ENCODE measurements at places on chromosomes 13 and 19.

DNA sequence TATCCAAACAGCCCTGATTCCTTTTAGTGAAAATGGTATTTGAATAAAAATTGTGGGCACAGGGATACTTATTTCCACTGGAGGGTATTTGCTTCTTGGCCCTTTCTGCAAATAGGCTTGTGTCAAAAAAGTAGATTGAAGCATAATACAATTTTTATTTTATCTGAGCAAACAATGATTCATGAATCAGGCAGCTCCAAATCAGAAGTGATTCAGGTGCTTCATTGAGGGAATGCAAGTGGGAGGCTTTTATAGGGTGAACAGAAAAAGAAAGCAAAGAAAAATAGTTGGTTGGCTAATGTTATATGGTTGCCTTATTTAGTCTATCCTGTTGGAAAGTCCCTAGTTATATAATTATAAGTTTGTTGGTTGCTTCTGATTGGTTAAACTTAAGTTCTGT is 117.9 kb downstream of the ITGBL1 start:
- no peak for DNase-seq

- DNase-seq: peak; percentile 64
These were observed 171.8 kb downstream of the STK24 start for GRCh38 chr13:98405107-98405571.

DNA sequence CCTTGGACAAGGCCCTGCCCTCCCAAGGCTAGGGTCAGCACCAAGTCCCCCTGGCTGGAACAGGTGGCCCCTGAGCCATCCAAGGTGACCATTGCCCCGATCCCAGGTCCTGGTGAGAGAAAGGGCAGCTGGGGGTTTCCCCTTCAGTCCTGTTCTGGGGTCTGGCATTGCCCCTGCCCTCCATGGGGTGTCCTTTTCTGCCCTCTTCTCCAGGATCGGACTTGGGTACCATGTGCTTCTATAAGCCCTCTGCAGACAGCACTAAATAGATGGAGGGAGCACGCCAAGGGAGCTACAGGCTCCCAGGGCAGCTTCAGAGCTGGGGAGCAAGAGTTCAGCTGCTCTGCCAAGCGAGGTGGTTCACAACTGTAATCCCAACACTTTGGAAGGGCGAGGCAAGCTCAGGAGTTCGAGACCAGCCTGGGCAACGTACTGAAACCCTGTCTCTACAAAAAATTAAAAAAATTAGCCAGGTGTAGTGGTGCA is 13.5 kb upstream of the KCNN1 start:
- DNase-seq: no peak

GRCh38 chr13:99154064-99154463 is 46.6 kb upstream of the UBAC2 start:
- DNase-seq: no peak

DNA sequence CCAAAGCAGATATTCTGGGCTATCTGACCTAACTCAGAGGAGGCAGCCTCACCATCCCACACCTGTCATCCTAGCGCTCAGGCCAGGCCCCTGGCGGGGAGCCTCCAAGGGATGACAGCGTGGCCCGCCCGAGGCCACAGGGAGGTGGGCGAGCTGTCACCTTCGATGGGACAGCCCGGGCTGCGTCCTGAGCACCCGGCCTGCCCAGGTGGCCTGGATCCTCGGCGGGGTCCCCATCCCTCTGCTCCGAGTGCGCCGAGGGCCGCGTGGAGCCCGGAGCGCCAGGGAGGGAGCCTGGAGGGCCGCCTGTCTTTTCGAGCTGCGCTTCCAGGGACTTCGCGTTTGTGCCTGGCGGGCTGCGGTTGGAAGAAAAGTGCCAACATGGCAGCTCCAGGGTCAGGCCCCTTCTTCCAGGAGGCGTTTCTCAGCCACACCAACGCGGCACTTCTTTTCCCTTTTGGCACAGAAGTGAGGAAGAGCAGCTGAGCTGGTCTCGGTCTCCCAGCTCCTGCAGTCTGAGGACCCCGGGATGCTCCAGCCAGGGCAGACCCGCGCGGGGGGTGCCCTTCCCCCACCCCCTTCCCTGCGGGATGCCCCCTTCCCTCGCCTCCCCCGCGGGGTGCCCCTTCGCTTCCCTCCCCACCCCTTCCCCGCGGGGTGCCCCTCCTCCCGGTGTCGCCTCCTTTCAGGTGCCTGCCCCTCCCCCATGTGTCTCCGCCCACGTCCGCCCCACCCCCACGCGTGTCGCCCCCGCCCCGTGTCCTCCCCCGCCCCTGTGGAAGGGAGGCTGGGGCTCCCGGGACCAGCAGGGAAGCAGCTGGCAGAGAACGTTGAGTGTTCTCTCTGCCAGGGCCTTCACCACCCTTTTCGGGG is 42.3 kb downstream of the GJA3 start:
- peak; percentile 73 for DNase-seq

DNA sequence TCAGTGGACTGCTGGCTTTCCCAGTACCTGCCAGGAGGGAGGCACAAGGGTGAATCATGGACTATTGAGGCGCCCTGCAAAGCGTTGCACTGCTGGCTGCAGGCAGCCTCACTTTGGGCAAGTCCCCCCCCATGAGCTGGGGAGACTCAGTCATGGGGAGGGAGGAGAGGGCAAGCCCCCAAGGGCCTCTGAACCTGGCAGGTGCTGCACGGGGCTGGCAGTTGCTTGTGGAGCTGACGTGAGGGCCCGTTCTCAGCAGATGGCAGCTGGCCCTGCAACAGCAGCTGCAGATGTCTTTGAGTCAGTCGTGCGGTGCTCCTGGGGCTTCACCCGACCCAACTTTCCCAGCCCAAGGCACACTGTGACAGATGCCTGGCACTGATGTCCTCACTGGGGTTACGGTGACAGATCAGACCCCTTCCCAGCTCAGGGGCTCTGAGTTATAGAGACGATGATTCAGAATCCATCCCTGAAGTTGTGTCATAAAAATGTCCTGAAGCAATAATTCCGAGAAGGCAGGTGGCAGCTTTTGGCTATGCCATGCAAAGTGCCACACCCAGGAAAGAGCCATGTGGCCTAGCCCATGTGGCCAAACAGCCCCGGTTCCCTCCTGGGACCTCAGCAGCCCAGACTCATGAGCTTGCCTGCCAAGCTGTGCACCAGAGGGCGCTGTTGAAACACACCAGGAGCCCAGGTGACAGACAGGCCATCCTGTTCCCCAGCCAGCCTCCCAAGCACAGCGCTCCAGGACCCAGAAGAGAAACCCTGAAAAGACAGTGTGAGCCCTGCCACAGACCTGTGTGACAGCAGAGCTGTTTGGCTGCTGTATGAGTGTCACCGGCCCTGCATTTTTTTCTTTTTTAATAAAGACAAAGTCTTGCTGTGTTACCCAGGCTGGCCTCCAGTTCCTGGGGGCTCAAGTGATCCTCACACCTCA is 53.6 kb upstream of the LDLR start:
- peak; percentile 86 for DNase-seq

DNA sequence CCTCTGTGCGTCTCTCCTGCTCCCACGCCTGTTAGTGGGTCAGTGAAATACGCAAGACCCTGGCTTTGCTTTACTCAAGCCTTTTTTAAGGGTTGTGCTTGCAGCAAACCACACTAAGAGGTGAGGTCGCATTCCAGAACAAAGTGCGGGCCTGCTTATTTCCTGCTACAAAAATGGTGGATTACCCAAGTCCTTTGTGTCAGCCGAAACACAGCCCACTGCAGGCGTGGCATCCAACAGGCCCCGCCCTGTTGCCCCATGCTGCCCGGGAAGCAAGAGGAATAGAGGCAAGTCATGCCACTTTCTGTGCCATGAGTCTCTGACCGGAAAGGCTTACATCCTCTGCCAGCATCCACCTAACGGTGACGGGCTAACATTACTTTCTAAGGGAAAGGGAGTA is 7.7 kb upstream of the IRS2 start:
- DNase-seq: no peak
